Vagina (tissue), 2 donors: ENCODE measurements at places on chromosomes 1 and 21.

- DNase-seq = no peak
These were observed 152.2 kb downstream of the SIPA1L2 start for GRCh38 chr1:232477728-232478127.

DNA sequence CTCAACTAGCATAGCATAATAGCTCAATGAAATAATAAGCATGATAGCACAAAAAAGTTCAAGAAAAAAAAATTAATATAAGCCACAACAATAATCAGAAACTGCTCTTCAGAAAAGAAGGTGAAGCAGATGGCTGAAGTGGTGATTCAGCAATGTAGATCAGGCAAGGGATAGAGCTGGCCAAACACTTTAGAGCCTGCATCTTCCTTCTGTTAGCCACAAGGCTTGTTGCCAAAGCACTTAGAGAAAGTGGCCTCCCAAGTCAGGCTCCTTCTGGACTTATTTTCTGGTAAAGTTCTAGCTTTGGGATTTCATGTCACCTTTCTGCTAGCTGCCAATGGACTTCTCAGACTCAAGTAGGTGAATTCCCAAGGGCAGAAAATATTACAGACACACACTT, 60.3 kb upstream of the C1orf87 start:
- DNase-seq = no peak

GRCh38 chr1:111837393-111837792, 81.7 kb downstream of the DDX20 start:
- DNase-seq = no peak

DNA sequence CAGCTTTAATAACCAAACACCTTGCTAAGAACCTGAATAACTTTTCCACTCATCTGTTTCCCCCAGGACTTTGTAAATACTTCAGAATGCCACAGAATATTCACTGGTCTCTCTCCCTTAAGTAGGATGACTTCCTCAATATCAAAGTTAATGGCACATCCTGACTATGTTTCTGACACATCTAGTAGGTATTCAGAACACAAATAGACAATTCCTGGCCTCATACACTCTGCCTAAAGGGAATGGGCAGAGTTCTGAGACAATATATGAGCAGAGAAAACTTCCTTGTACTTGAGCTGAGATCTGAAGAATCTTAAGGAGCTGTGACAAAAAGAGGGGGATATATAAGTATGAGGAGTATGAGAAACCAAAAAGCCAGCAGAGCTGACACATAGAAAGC, 34.8 kb downstream of the ANKRD13C start:
- no peak for DNase-seq

DNA sequence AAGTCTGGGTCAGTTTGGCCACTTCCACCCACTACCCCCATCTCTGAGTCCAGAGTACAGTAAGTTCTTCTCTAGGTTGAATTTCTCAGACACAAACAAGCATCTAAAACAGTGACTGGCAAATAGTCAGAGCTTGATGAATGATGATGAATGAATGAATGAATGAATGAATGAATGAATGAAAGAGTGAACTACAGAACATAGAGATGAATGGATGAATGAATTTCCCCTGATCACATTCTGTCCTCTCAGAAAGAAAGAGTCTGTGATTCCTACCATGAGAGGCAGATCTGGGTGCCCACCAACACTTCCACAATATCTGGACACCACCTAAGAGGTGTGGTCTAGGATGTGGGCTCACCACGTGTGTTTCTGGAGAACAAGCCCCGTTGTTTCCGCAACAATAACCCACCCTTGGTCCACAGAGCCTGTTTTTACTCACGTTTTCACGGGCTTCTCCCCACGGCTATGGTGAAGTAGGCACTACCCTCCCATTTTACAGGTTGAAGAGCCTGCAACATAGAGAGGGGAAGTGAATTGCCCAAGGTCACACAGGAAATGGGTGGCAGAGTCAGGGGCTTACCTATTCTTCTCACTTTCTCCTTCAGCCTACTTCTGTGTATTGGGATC, 40.2 kb upstream of the IFFO2 start:
- DNase-seq = peak; percentile 37

- DNase-seq = no peak
These were observed 3.5 kb downstream of the PBX1 start for GRCh38 chr1:164562511-164562910.

DNA sequence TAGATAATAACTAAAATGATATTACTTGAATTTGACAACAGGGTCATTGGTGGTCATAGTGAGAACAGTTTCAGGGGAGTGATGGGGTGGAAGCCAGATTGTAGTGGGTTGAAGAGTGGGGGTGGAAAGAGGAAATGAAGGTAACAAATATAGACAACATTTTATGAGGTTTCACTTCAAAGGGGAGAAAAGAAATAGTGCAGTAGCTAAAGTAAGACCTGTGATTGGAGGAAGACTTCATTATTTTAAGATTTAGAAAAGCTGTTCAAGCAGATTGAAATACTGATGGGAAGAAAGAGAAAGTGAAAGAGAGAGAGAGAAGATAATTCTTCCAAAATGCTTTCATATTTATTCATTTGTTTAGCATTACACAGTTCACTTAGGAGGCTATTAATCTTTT, 52.0 kb upstream of the KCNA3 start:
- no peak for DNase-seq

DNA sequence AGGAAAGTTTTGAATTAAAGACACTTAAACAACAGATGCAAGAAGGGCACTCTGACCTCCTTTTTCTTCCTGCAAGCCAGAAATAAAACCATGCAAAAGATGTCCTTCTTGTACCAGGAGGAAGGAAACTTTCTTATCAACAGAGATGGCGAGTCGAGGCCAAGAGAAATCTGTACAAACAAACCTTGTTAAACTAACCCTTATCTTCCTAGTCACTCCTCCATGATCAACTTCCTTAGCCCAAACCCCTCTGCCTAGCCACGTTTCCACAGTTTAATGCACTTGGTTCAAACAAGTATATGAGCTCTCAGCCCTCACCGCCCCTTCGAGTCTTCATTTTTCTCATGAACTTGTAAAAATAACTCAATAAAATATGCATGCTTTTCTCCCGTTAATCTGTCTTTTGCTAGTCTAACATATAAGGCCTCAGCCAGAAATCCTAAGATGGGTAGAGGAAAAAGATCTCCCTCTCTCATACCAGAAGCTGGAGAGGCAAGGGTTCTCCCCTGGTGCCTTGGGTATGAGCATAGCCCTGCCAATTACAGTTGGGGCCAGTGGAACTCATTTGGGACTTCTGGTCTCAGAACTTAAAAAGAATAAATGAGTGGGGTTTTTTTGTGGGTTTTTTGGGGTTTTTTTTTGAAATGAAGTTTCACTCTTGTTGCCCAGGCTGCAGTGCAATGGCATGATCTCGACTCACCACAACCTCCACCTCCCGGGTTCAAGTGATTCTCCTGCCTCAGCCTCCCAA, 141.7 kb upstream of the SOD1 start:
- no peak for DNase-seq

DNA sequence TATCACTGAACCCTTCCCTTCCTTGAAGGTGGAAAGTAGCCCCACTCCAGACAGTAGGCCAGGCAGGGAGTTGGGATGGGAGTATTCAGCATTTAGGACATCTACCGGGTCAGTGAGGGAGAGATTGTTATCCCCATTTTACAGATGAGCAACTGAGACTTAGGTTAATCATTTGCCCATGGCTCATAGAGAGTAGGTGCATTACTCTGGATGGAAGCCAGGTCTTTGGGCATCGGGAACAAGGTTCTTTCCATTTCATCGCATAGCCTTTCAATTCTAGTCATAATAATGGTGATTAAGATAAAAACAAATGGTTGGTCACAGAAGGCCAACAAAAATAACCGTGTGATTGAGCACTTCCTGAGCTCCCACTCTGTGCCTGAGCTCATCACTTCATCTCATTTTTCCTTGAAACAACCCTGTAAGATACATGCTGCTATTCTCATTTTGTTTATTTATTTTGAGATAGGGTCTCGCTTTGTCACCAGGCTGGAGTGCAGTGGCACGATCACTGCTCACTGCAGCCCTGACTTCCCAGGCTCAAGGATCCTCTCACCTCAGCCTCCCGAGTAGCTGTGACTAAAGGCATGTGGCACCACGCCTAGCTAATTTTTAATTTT, 64.8 kb downstream of the NAV1 start:
- DNase-seq = no peak

- DNase-seq = no peak
These were observed 989 bp upstream of the ETV3 start for GRCh38 chr1:157139052-157139715.

DNA sequence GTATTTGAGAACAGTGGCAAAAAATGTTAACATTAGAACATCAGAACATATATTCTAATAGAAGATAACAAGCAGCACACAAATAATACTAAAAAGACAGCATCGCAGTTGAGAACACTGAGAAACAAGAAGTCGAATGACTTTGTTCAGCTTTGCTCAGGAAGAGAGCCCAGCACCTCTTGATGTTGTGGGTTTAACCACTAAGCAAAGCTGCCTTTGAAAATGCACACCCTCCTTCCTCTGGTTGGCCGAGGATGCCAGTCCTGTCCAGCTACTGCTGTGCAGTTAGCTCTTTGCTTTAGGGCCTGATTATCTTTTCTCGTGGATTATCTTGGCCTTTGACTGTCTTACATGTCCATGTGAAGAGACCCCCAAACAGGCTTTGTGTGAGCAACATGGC, 60.5 kb downstream of the SPATA46 start:
- no peak for DNase-seq

DNA sequence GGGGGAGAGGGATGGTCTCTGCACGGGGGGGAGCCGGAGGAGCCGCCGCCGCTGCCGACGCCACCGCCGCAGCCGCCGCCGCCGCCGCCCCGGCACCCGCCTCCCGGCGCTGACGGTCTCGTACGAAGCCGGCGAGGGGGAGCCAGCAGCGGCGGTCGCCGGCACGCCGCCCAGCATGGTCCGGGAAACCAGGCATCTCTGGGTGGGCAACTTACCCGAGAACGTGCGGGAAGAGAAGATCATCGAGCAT, 311 bp downstream of the SPEN start:
- DNase-seq = no peak

DNA sequence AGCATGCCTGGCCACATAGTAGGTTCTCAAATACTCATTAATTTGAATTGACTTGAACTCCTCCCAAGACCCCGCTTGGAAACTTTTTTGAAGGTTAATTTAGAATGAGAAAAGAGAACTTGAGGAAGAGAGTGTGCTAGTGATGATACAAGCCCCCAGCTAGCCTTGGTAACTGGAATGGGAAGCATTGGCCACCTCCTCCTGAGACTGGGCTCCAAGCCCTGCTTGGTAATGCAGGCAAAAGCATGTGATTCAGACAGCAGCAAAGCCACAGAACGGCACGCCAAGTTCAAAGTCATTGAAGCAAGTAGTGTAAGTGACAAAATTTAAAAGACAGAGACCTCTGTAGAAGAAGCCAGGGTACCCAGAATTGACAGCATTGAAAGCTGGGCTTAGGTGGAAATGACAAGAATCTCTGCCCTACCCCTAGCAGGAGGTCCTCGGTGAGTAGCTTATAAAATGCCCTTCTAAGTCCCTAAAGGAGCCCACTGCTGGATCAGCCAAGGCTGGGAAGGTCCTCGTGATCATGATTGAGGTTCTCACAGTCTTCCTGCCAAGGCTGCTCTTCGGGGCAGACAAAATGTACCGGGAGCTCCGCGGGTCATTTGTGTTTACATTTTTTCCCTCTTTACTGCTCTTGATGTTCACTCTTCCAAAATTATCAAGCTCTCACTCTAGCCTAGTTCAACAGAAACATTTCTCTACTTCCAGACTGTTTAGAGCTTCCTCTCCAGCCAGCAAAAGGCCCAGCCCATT, 99.4 kb downstream of the TSEN15 start:
- DNase-seq = no peak

DNA sequence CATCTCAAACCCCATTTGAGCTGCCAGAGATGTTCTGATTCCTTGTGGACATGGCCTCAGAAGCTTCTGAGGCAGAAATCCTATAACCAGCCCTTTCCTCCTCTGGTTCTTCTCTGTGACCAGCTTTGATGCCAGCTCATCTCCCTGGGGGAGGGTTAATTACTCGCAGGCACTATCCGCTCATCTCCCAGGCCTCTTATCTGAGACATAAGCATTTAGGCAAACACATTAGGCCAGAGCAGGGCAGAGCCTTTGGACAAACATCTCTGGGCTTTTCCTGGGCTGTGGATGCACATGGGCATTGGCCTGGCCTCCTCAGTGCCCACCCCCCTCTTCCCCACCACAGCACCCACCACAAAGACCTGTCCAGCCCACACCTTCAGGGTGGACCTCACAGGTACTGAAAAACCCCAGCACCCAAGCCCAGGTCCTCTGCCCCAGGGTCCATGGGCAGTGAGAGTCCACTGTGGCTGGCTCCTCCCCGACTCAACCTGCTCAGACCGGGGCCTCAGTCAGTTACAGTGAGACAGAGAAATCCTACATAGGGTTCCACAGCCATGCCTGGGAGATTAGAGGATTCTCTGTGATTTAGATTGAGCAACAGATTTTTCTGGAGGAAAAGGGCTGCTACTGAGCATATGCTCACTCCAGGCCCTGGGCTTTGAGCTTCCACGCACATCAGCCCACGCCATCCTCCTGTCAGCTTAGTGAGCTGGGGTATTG, 26.9 kb downstream of the IGSF21 start:
- DNase-seq = no peak

GRCh38 chr1:110529011-110529410, 10.0 kb upstream of the KCNA10 start:
- no peak for DNase-seq

- no peak for DNase-seq
These were observed 11.3 kb downstream of the CCDC24 start for GRCh38 chr1:44002606-44003157.

DNA sequence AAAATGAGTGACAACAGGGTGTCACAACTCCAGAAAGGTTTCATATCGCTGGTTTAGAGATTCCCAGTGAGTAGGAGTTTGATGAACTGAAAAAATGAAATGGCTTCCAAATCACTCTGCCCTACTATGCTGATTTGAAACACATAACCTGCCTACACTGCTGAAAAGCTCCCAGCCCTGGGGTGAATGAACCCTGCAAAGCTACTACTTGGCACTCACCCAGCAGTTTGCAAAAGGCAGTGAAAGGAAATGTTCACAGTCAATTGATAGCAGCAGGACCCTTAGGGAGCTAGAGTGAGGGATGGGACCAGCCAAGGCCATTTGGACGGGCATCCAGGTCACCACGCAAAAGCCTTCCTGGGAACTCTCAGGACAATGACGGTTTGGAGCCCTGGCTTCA, 44.4 kb upstream of the SRP9 start:
- DNase-seq = no peak

- no peak for DNase-seq
These were observed 1.5 kb downstream of the AJAP1 start for GRCh38 chr1:4655674-4656532.
